ENCODE measurements at places on chromosomes 2 and 18. TPM values are rescaled to one million over a fixed set of nuclear protein-coding genes. Genes with fewer than 3 reads are reported as not detected.

CAPN14 gene
- total RNA-seq: 0.08 TPM

GAL3ST2 gene
- total RNA-seq: not detected

TWIST2 gene
- 17.8 TPM for total RNA-seq

RNF152 gene
- 14.2 TPM for total RNA-seq

DNA sequence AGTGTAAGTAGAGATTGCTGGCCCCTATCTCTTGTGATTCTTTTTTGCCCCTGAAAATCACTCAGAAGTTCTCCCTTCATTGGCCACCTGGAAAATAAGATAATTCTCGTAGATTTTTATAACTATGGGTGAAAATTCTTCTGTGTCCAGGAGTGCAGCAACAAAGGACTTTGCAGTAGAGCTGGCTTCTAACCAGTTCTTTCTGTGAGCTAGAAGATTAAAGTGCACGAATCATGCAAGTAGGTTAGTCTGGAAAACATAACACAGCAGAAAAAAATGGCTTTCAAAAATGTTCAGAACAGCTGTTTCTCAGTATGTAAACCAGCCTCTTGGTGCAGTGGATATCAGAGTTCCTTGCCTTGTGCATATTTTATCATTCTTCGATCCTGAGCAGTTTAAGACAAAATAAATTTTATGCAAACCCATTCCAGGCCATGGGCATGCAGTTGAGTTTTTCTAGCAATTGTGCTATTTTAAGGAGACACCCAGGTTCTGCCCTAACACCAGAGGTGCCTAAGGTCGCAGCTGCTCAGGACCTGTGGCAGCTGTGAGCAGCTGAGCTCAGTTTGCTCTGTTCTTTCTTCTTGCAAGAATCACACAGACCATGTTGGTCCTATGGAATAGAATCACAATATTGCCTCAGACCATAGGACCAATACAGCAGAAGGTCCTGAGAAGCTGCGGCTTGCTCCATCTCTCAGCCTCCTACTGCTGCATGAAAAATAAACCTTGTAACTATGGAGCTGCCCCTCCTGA lies 80.9 kb upstream of the BCL2L11 start:
- DNase-seq: no peak

- no peak for DNase-seq
Measured at GRCh38 chr18:35642802-35643201, 61.3 kb downstream of the GALNT1 start.

GRCh38 chr2:66437109-66437690 lies 2.3 kb downstream of the MEIS1 start:
- DNase-seq: no peak

Measured in ovary (tissue), 10 donors.